ENCODE measurements at places on chromosomes 4 and X.

GRCh38 chr4:129926936-129927335 is 831.0 kb downstream of the C4orf33 start:
- DNase-seq, result no peak

DNA sequence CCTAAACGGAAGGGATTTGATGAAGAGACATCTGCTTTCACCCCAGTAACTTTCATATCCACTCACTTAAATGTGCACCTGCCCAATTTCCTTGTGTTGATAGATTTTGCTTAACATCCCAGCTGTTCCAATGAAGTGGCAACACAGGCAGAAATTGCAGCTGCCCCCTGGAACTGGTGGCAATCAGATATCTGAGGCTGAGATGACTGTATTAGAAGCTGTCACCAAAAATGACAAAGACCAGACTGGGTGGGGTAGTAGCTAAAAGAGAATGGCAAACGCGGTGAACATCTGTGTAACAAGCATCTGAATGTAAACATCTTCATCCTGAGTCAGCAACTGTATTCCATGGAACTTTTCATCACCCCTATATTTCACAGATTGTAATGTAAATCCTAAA is 17.1 kb downstream of the GABRA2 start:
- no peak for DNase-seq

DNA sequence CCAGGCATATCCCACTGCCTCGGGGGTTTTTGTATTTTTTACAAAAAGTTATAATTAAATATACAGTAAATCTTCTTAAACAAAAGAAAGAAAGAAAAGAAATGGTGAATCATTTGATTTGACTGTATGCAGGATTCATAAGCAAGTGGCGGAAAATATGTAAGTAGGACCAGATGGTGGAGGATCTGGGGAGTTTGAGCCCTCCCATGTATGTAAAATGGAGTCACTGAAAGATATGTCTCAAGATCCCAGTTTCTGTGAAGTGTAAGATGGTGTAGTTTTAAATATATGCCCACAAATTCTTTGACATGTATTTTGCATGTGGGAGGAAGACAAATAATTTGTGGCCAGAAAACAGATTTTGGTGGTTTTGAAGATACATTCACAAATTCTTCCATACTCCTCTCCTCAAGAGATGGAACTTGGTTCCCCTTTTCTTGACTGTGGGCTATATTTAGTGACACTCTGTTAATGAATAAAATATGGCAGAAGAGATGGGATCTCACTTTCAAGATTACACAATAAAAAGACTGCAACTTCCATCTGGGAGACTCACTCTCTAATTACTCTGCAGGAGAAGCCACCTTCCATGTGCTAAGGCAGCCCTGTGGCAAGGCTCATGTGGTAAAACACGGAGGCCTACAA is 133.6 kb upstream of the S100G start:
- DNase-seq, result peak; percentile 2

DNA sequence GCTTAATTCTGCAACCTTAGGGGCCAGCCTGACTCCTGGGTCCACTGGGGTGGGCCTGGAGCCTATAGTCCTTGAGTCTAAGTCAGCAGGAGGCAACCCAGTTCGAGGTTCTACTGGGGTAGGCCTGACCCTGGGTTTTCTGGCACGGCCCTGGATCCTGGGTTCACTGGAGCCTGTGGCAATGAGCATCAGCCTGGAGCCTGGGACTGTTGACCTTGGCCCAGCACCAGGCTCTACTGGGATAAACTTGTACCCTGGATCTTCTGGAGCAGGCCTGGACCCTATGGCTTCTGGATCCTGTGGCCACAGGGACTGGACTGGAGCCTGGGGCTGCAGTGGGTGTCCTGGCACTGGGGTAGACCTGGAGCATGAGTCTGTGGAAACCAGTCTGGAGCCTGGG is 874.3 kb upstream of the INTU start:
- DNase-seq, result no peak

DNA sequence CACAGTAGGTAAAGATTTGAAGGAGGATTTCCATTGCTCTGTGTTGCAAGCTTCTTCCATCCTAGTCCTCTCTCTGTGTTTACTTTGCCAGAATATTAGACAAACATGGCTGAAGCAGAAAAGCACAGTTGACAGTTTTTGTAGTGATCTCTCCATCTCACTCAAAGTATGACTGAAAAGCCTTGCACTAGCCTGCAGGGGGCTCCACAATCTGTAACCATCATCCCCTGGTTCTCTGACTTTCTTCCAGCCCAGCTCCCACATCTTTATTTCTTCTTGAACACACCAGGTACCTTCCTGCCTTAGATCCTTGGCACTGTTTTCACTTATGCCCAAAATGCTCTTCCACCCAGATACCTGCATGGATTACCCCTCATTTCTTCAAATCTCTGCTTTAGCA is 34.1 kb upstream of the HHIP start:
- DNase-seq, result no peak

- DNase-seq, result no peak
These were observed 20.0 kb downstream of the TMEM154 start for GRCh38 chr4:152659806-152660205.

- no peak for DNase-seq
These were observed 106.3 kb upstream of the CBR4 start for GRCh38 chr4:169116270-169116901.

- DNase-seq, result no peak
These were observed 12.8 kb upstream of the NAT8L start for GRCh38 chr4:2046031-2046961.

Data from non-pigmented ciliary epithelial cell (primary cell).